CD4-positive, CD25-positive, alpha-beta regulatory T cell (primary cell): ENCODE measurements at places on chromosomes 1 and 21. TPM values are rescaled to one million over a fixed set of nuclear protein-coding genes. Genes with fewer than 3 reads are reported as not detected.

Gene DRAXIN
- not detected for total RNA-seq

Gene OR2T1
- not detected for total RNA-seq

Gene TNFRSF8
- 2.3 TPM for total RNA-seq

Gene ZSCAN20
- total RNA-seq: 0.94 TPM

Gene OLFML2B
- not detected for total RNA-seq

Gene CR1L
- total RNA-seq: not detected

Gene HUNK
- not detected for total RNA-seq

Gene BRINP3
- not detected for total RNA-seq

Gene OTUD3
- total RNA-seq: 20.9 TPM

Gene TMPRSS15
- total RNA-seq: not detected

Gene ANP32E
- total RNA-seq: 51.5 TPM

Gene LCE1E
- not detected for total RNA-seq

Gene IFI44
- 53.9 TPM for total RNA-seq

Gene MAP3K21
- total RNA-seq: 0.30 TPM

Gene SEMA4A
- 41.2 TPM for total RNA-seq

Gene KCND3
- 0.07 TPM for total RNA-seq

Gene KRTAP6-3
- total RNA-seq: not detected

Gene SLC16A4
- not detected for total RNA-seq

Gene NPPB
- not detected for total RNA-seq

Gene TIAM1
- total RNA-seq: 142 TPM

Gene S100A2
- total RNA-seq: not detected

Gene ACTN2
- total RNA-seq: not detected
